Mesothelial cell of epicardium (in vitro differentiated cells): ENCODE measurements at places on chromosomes 11 and 22. TPM values are rescaled to one million over a fixed set of nuclear protein-coding genes. Genes with fewer than 3 reads are reported as not detected.

KLHL35 gene
- total RNA-seq, result 0.38 to 0.67 TPM (median 0.59 TPM) in 3 replicates

DNA sequence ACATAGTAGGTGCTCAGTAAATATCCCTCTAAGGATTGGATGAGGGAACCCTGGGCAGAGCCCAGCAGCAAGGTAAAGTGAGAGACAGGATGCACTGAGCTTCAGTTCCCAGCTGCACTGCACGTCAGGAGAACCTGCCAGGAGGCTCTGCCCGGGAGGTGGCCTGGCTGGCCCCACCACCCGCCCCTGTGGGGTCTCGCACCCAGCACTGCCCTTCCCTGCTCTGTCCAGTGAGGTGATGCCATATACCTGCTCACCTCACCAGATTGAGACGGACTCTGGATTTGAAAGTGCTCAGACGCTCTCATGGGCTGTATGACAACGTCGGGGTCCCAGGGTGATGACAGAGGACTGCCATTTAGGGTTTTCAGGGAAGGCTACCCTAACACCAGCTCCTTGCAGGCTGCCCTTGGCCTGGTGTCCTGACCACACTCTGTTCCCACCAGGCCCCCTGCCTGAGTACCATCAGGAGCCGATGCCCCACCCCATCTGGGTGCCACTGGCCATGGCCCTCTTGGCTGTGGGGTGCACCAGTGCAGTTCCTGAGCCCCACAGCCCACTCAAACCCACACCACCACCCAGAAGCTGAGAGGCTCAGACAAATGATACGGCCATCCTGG, 61.7 kb upstream of the FGF3 start:
- H3K4me3 ChIP-seq, result no peak overlapping the region
- no peaks in the 10 kb centered on the region for H3K36me3 ChIP-seq
- H3K27me3 ChIP-seq, result peaks cover 9% of the 10 kb centered on the region

TBX10 gene
- total RNA-seq, result not detected in 3 replicates

DNA sequence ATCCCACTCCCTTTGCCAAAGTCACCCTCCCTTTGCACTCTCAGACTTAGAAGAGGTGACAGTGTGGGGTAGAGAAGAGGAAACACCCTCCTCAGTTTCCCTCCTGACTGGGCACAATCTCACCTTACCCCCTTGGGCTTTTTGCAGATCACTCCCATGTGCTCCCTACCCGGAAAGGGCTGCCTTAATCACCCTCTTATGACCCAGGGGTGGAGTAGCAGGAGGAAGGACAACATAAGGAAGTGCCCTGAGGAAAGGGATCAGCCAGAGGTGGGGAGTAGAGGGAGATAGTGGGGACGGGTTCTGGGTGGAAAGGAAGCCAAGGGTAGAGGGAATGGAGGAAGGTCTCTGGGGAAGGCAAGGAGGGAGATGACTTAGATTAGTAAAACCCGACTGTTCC, 52.0 kb downstream of the NRXN2 start:
- no peaks in the 10 kb centered on the region for H3K36me3 ChIP-seq
- H3K4me1 ChIP-seq, result no peaks in the 10 kb centered on the region
- H3K27me3 ChIP-seq, result peaks cover 76% of the 10 kb centered on the region
- no peak overlapping the region for H3K27ac ChIP-seq
- no peak overlapping the region for H3K4me3 ChIP-seq
- no peak for DNase-seq

DNA sequence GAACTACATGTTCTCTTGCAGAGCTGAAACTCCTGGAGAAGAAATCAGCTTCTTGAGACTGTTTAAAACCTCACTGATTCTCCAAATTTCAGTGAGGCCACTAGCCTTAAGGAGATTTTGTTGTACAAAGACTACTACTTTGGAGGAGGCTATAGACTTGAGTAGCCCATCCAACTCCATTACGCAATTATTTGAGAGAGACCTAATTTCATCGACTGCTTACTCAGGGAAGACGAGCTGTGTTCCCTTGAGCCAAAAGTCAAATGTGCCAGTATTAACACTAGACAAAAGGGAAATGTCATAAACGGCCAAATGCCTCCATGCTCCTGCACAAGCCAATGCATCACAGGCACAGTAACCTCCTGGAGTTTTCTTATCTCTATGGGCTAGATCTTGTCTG, 182.8 kb upstream of the SESN3 start:
- no peak overlapping the region for H3K4me3 ChIP-seq
- H3K27me3 ChIP-seq, result no peaks in the 10 kb centered on the region
- no peak for DNase-seq
- no peaks in the 10 kb centered on the region for H3K4me1 ChIP-seq
- no peaks in the 10 kb centered on the region for H3K36me3 ChIP-seq

DNA sequence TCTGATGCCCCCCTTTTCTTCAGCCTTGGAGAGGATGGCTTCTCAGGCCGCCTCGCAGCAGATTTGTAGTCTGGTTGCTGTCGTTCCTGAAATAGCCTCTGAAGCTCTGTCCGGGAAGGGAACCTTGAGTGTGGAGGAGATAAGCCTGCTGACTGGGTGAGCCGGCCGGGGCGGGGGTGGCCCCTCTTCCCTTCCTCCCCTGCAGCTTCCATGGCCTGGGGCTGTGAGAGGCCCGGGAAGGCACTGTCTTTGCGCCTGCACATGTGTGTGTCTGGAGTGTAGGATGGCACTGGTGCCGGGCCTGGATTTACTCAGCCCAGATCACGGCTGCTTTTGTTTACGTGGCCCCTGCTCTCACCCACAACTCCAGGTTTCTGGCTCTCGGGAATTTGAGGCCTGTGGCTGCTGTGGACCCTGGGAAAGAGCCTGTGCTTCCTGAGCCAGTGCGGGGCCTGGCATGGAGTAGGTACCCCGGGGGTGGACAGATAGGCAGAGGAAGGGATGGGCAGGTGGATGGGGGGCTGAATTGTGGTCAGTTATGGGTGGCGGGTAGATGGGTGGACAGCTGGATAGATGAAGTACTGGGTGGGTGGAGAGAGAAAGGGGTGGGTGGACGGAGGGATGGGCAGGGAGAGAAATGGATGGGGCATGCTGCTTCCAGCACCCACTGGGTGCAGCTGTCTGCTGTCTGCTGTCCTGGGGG, 16.6 kb downstream of the KCNQ1 start:
- H3K4me3 ChIP-seq, result no peak overlapping the region
- peaks cover 32% of the 10 kb centered on the region for H3K27me3 ChIP-seq
- H3K27ac ChIP-seq, result peak overlapping the region; percentile 71
- DNase-seq, result no peak
- no peaks in the 10 kb centered on the region for H3K36me3 ChIP-seq
- H3K4me1 ChIP-seq, result peaks cover 9% of the 10 kb centered on the region

TRIM6 gene
- 13.4 to 14.6 TPM (median 14.0 TPM) in 3 replicates for total RNA-seq

GRCh38 chr22:26763633-26764361, 106.4 kb downstream of the MIAT start:
- DNase-seq, result no peak
- no peaks in the 10 kb centered on the region for H3K27me3 ChIP-seq
- no peak overlapping the region for H3K4me3 ChIP-seq
- peaks cover 15% of the 10 kb centered on the region for H3K4me1 ChIP-seq

- H3K27ac ChIP-seq, result no peak overlapping the region
- no peak for DNase-seq
- no peak overlapping the region for H3K4me3 ChIP-seq
- H3K36me3 ChIP-seq, result peaks cover 51% of the 10 kb centered on the region
- no peaks in the 10 kb centered on the region for H3K27me3 ChIP-seq
- H3K4me1 ChIP-seq, result no peaks in the 10 kb centered on the region
Measured at GRCh38 chr22:49899530-49899929, 18.7 kb downstream of the ALG12 start.

KRTAP5-2 gene
- not detected in 3 replicates for total RNA-seq

MN1 gene
- 46.3 to 49.6 TPM (median 47.8 TPM) in 3 replicates for total RNA-seq

DNA sequence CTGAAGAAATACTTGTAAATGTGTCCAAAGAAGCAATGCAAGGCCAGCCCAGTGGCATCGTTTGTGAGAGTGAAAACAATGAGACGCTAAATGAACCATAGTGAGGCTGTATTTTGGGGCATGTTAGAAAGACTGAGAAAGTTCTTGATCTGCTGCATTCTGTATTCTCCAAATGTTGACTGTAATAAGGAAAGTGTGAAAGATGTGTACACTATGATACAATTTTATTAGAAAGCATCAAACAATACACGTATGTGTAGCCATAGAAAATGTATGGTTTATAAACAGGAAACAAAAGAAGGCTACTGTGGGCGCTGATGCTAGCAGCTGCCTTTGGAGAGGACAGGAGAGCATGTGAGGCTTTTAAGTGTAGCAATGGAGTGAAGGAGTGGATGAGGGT, 233.5 kb upstream of the E2F8 start:
- H3K36me3 ChIP-seq, result no peaks in the 10 kb centered on the region
- peaks cover 25% of the 10 kb centered on the region for H3K4me1 ChIP-seq
- DNase-seq, result no peak
- no peak overlapping the region for H3K4me3 ChIP-seq

DGCR8 gene
- total RNA-seq, result 69.4 to 72.3 TPM (median 71.5 TPM) in 3 replicates

DNA sequence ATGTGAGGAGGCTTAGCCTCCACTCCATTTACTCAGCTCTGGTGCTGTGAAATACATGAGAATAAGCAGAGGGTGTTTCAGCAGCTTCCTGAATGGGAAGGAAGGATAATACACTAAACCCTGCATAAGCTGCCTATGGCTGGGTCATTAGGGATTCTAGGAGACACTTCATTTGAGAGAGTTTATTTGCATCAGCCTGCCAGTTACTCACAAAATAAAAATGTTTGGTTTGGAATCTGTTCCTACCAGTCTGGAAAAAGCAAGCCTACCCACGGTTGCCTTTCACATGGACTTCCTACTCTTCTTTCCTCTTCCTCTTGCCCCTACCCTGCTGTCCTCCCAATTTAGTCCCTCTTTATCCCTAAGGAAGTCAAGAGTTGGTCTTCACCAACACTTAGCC, 20.5 kb downstream of the SLC1A2 start:
- H3K27ac ChIP-seq, result no peak overlapping the region
- H3K27me3 ChIP-seq, result peaks cover 12% of the 10 kb centered on the region
- no peak overlapping the region for H3K4me3 ChIP-seq

DNA sequence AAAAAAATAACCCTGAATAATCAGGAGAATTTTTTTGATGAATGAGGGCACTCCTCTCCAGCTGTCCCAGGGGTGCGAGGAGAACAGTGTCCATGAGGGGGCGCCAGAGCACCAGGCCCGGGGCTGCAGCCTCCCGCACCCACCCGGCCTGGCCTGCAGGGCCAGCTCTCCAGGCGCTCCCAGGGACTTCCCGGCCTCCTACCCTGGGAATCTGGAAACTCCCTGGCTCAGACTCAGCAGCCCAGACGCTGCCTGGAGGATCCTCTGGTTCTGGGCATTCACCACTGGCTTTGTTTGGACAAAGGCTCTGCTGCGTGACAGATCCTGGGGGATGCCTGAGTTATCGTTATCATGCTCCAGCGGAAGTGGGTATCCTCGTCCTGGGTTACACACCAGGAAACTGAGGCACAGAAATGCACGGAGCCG, 31.0 kb downstream of the MCM5 start:
- peak; percentile 81 for DNase-seq
- no peak overlapping the region for H3K4me3 ChIP-seq
- peak overlapping the region; percentile 56 for H3K27ac ChIP-seq

GRCh38 chr11:126122863-126123262, 60.2 kb upstream of the CDON start:
- peak overlapping the region; percentile 58 for H3K27ac ChIP-seq
- no peak for DNase-seq
- no peak overlapping the region for H3K4me3 ChIP-seq
- peaks cover 2% of the 10 kb centered on the region for H3K36me3 ChIP-seq
- no peaks in the 10 kb centered on the region for H3K27me3 ChIP-seq

RAC2 gene
- total RNA-seq, result 6.3 to 6.5 TPM (median 6.4 TPM) in 3 replicates

SLC37A2 gene
- total RNA-seq, result 0.47 to 0.54 TPM (median 0.51 TPM) in 3 replicates

GRCh38 chr11:78786086-78786485, 211.4 kb upstream of the NARS2 start:
- no peaks in the 10 kb centered on the region for H3K27me3 ChIP-seq
- no peak overlapping the region for H3K4me3 ChIP-seq
- H3K27ac ChIP-seq, result peak overlapping the region; percentile 55
- DNase-seq, result no peak
- peaks cover 14% of the 10 kb centered on the region for H3K4me1 ChIP-seq
- peaks cover 18% of the 10 kb centered on the region for H3K36me3 ChIP-seq

- no peak overlapping the region for H3K4me3 ChIP-seq
- peaks cover 71% of the 10 kb centered on the region for H3K4me1 ChIP-seq
- DNase-seq, result no peak
- no peaks in the 10 kb centered on the region for H3K27me3 ChIP-seq
Measured at GRCh38 chr11:36155770-36156160, 133.5 kb downstream of the COMMD9 start.

GGTLC3 gene
- not detected in 3 replicates for total RNA-seq

PRR5 gene
- 59.7 to 65.3 TPM (median 63.6 TPM) in 3 replicates for total RNA-seq

SCN3B gene
- total RNA-seq, result 0.14 to 0.35 TPM (median 0.22 TPM) in 3 replicates

- DNase-seq, result no peak
- peak overlapping the region; percentile 93 for H3K4me3 ChIP-seq
- peaks cover 21% of the 10 kb centered on the region for H3K4me1 ChIP-seq
- peaks cover 3% of the 10 kb centered on the region for H3K36me3 ChIP-seq
Measured at GRCh38 chr22:41021061-41021612, 70.0 kb downstream of the RBX1 start.

BRSK2 gene
- total RNA-seq, result 4.6 to 6.8 TPM (median 4.9 TPM) in 3 replicates

GRCh38 chr22:20522134-20523004, 15.0 kb downstream of the MED15 start:
- no peak overlapping the region for H3K4me3 ChIP-seq
- no peak for DNase-seq
- H3K27me3 ChIP-seq, result no peaks in the 10 kb centered on the region
- peaks cover 10% of the 10 kb centered on the region for H3K36me3 ChIP-seq

- DNase-seq, result no peak
- no peaks in the 10 kb centered on the region for H3K36me3 ChIP-seq
- H3K4me1 ChIP-seq, result peaks cover 16% of the 10 kb centered on the region
- no peak overlapping the region for H3K4me3 ChIP-seq
- peaks cover under 1% of the 10 kb centered on the region for H3K27me3 ChIP-seq
Measured at GRCh38 chr11:84522331-84522730, 1104.8 kb downstream of the DLG2 start.

SYCE3 gene
- total RNA-seq, result 0.59 to 0.76 TPM in 2 of 3 replicates, not detected in the other
